ENCODE measurements at places on chromosomes 11 and 22. TPM values are rescaled to one million over a fixed set of nuclear protein-coding genes. Genes with fewer than 3 reads are reported as not detected.
A peak's percentile ranks its signal among the peaks of the same experiment; 100 is the strongest.

GRCh38 chr22:22796724-22797123 is 90.9 kb upstream of the IGLL5 start:
- no peak for DNase-seq

RAB38 gene
- total RNA-seq: 2.2 TPM

GRCh38 chr11:295351-296170 is 3.8 kb downstream of the IFITM5 start:
- DNase-seq: peak; percentile 17

CLCF1 gene
- total RNA-seq: 4.6 TPM

GRCh38 chr11:126079621-126080124 is 17.0 kb upstream of the CDON start:
- no peak for DNase-seq

MGAT3 gene
- 11.6 TPM for total RNA-seq

ACR gene
- total RNA-seq: not detected

GRCh38 chr11:9571071-9571762 is 2.3 kb upstream of the WEE1 start:
- no peak for DNase-seq

PKNOX2 gene
- total RNA-seq: 13.8 TPM

FXYD2 gene
- 1.6 TPM for total RNA-seq

DNA sequence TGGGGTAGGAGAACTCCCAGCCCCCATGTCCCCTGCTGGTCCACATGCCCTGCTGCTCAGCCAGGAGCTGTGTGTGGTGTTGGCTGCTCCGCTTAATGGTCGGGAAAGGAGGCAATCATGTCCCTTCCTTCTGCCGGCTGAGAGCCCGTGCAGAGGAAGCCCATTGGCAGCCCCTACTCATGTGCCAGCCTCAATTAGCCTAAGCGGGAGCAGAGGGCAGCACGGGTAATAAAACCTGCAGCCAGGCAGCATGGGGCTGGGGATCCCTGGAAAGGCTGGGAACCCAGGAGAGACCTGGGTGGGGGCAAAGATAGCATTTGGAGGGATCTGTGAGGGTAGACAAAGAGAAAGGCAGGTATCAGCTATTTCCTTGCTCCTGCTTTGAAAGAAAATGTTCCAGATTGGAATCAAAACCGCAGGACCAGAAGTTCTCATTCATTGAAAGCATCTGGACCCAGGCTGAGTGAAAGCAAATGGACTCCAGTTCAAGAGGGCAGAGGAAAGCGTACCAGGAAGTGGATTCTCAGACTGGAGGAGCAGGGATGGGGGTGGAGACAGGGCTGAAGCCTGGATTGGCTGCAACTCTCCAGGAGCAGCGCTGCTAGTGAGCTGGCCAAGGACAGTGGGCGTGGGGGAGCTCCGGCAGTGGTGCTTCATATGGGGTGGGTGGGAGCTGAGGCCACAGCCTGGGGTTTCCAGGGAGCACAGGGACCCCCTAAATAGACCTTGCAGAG is 103.4 kb upstream of the NECTIN1 start:
- DNase-seq: no peak

KCNE3 gene
- 7.5 TPM for total RNA-seq

DNA sequence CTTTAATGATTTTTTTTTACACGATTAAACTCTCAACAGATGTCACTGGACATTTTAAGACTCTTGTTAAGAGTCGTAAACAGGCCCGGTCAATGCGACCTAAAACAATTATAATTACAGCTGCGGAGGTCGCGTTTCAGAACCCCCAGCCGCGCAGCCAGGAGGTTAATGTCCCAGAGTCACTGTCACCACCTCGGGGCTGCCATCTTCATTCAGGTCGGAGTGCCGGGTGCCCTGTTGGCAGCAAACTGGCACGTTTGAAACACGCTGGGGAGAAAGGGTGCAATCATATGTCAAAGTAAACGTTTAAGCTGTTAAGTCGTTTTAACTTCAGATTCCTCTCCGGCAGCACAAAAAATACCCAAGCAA is 711 bp upstream of the PHF21B start:
- no peak for DNase-seq

DNA sequence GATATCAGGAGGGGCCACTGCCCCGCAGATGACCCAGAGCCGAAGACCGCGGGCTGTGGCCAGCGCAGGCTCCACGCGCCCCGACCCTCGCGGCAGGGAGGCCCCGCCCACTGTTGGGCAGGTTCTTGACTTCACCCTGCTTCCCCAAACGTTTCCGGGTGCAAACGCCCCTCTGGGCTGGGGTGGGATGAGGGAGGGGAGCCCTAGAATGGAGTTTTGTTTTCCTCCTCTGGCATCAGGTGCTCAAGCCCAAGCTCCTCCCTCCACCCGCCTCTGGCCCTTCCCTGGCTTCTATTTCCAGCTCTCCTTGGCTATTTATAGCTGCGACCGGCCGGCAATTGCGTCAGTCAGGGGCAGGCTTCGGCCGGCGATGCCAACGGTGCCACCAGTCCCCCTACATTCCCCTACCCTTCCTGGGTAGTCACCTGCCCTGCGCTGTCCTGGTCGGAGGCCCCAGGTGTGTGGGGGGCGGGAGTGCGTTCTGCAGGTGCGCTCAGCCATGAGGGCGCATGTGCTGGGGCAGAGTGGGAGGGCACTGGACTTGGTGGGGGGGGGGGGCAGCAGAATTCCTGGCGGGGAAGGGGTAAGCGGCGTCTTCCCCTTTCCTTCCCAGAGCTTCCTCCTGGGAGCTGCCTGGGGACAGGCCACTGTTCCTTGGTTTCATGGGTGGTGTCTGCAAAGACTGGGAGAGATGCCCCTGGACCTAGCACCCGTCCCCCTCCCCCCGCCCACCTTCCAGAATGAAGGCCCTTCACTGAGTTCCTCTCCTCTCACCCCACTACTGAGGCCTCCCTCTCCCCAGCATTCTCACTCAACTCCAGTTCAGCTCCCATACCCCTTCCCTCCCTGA is 23.6 kb downstream of the DUSP8 start:
- DNase-seq: peak; percentile 72

DNA sequence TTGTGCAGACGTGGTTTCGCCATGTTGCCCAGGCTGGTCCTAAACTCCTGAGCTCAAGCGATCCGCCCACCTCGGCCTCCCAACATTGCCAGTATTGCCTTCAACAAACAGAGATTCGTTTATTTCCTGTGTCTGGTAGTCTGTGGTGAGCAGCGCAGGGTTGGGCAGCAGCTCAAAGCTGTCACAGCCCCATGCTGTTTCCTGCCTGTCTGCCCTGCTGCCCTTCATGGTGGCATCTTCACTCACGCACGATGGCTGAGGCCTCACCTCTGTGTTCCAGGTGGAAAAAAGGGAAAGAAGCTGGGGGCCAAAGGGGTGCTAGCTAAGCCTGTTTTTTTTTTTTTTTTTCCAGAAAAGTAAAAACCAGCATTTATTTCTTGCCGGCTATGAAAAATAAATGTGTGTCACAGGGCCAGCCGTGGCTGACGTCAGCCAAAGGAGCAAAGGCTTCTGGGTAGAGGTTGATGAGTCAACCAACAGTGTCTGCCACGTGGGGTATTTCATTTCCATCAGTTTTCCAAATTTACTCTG is 28.8 kb downstream of the TBC1D22A start:
- peak; percentile 69 for DNase-seq

GRCh38 chr11:120940160-120940848 is 83.6 kb upstream of the TBCEL start:
- DNase-seq: no peak
